ENCODE measurements at places on chromosomes 12 and 14. TPM values are rescaled to one million over a fixed set of nuclear protein-coding genes. Genes with fewer than 3 reads are reported as not detected.
A peak's percentile ranks its signal among the peaks of the same experiment; 100 is the strongest.

GRCh38 chr12:107109726-107110719 lies 16.7 kb upstream of the CRY1 start:
- no peaks in the 10 kb centered on the region for H3K36me3 ChIP-seq
- no peak overlapping the region for H3K4me3 ChIP-seq
- no peaks in the 10 kb centered on the region for H3K27me3 ChIP-seq
- H3K4me1 ChIP-seq: no peaks in the 10 kb centered on the region
- H3K27ac ChIP-seq: no peak overlapping the region

GRCh38 chr12:6752167-6752920 lies 597 bp downstream of the MLF2 start:
- H3K27me3 ChIP-seq: no peaks in the 10 kb centered on the region
- no peak for DNase-seq
- peaks cover 16% of the 10 kb centered on the region for H3K36me3 ChIP-seq

DNA sequence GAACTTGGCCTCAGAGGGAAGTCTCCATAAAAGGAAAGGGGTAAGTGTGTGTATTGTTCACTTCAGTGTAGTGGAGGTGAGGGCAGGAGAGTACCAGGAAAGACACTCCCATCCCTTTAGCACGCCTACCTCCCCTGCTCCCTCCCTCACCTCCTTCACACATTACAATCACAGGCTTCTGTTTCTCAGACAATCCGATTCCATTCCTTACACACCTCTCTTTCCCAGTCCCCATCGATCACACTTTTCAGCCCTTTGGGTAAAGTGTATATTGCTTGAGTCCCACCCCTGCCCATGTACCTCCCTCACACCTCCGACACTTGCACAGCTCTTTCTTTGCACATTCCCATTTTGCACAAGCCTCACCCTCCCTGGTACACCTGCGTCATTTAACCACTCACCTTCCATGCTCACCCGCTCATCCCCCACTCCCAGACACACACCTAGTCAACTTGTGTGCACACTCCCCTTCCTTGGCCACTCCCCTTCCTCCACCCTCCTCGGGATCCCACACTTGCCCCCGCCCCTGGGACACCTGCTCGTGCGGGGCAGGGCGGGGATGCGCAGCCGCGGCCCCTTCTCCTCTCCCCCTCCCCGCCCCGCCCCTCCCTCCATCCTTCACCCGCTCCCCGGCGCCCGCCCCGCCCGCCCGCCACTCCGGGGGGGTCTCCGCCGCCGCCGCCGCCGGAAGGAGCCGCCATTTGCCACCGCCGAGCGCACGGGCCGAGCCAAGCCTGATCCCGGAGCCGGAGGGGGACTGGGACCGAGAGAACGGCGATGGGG lies at the start of gene MARCHF9:
Gene MARCHF9, plus strand, starts transcription at position 693 of the 783 bp plus-strand sequence. CDS start 426 bp downstream, outside the sequence.
- DNase-seq: peak; percentile 69
- H3K27me3 ChIP-seq: no peaks in the 10 kb centered on the region
- H3K27ac ChIP-seq: no peak within 1 kb of the TSS
- H3K36me3 ChIP-seq: no peaks in the 10 kb centered on the region
- H3K4me3 ChIP-seq: peak within 1 kb of the TSS; percentile 79

- no peak for DNase-seq
- peaks cover 2% of the 10 kb centered on the region for H3K4me1 ChIP-seq
- H3K36me3 ChIP-seq: no peaks in the 10 kb centered on the region
These were observed 20.1 kb downstream of the SSH1 start for GRCh38 chr12:108837239-108837638.

DNA sequence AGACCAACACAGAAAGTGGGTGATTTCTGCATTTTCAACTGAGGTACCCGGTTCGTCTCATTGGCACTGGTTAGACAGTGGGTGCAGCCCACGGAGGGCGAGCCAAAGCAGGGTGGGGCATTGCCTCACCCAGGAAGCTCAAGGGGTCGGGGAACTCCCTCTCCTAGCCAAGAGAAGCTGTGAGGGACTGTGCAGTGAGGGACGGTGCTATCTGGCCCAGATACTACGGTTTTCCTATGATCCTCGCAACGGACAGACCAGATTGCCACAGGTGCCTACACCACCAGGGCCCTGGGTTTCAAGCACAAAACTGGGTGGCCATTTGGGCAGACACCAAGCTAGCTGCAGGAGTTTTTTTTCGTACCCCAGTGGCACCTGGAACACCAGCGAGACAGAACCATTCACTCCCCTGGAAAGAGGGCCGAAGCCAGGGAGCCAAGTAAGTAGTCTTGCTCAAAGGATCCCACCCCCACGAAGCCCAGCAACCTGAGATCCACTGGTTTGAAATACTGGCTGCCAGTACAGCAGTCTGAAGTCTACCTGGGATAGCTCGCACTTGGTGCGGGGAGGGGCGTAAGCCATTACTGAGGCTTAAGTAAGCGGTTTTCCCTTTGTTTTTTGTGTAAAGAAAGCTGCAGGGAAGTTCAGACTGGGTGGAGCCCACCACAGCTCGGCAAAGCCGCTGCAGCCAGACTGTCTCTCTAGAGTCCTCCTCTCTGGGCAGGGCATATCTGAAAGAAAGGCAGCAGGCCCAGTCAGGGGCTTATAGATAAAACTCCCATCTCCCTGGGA lies 25.5 kb upstream of the NAA30 start:
- no peaks in the 10 kb centered on the region for H3K27me3 ChIP-seq
- no peaks in the 10 kb centered on the region for H3K36me3 ChIP-seq
- no peak overlapping the region for H3K27ac ChIP-seq
- no peaks in the 10 kb centered on the region for H3K4me1 ChIP-seq
- DNase-seq: no peak

DNA sequence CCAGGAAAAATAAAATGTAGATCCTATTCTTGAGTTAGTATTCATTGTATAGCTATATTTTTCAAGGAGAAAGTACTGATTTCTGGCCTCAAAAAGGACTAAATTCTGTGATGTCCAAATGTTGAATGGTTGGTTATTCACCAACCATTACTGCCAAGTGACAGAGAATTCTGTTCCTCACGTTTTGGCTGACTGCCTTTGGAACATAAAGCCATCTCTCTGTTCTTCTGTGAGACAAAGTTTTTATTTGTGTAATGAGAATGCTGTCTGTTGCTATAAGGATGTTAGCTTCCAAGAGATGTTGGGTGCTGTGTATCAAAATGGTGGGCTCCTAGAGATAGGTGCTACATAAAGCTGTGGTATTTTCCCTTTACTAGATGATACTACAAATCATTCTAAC lies 9.3 kb downstream of the ZNF410 start:
- peaks cover 62% of the 10 kb centered on the region for H3K36me3 ChIP-seq
- no peaks in the 10 kb centered on the region for H3K27me3 ChIP-seq
- H3K4me3 ChIP-seq: no peak overlapping the region
- no peak overlapping the region for H3K27ac ChIP-seq
- no peak for DNase-seq

- no peaks in the 10 kb centered on the region for H3K27me3 ChIP-seq
- no peak overlapping the region for H3K27ac ChIP-seq
- no peak overlapping the region for H3K4me3 ChIP-seq
- peaks cover 1% of the 10 kb centered on the region for H3K36me3 ChIP-seq
- DNase-seq: no peak
These were observed 296.5 kb downstream of the ERC1 start for GRCh38 chr12:1287446-1287975.

- H3K27me3 ChIP-seq: no peaks in the 10 kb centered on the region
- no peak overlapping the region for H3K27ac ChIP-seq
- no peak for DNase-seq
- no peaks in the 10 kb centered on the region for H3K36me3 ChIP-seq
- H3K4me1 ChIP-seq: no peaks in the 10 kb centered on the region
- no peak overlapping the region for H3K4me3 ChIP-seq
These were observed 68.9 kb downstream of the BCL11B start for GRCh38 chr14:99203080-99203479.

DNA sequence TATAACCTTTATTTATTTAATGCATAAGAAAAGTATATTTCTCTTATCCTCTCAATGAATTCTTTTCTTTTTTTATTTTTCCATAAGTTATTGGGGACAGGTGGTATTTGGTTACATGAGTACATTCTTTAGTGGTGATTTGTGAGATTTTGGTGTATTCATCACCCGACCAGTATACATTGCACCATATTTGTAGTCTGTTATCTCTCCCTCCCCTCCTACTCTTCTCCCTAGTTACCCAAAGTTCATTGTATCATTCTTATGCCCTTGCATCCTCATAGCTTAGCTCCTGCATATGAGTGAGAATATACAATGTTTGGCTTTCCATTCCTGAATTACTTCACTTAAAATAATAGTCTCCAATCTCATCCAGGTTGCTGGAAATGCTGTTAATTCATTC lies 1900.0 kb upstream of the SEL1L start:
- no peaks in the 10 kb centered on the region for H3K27me3 ChIP-seq
- no peak overlapping the region for H3K27ac ChIP-seq
- no peaks in the 10 kb centered on the region for H3K4me1 ChIP-seq

Gene MYF6
- total RNA-seq: not detected

Gene CIROP
- not detected for total RNA-seq

Gene KRT8
- 171 TPM for total RNA-seq

All from liver (tissue), 10 donors.